Liver (tissue), 10 donors: ENCODE measurements at places on chromosomes 13 and 19.

DNA sequence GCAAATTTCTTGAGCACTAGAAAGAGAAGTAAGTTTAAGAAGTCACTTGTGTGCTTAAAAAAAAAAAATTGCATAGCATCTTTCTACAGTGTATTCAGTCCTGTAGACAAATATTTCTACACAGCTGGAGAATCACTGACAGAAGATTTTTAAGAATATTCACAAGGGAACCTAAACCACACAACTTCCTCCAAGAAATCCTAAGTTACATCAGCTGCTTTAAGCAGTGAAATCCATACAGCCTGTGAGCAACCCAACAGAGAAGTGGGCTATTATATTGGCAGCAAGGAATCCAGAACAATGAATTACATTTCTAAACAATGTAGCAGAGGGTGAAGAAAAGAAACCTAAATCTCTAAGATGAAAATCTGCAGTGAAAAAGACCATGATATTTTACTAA, 1.5 kb downstream of the DOCK9 start:
- DNase-seq: no peak

- DNase-seq: no peak
Observed at GRCh38 chr19:31955884-31956283, 389.5 kb upstream of the ZNF507 start.

DNA sequence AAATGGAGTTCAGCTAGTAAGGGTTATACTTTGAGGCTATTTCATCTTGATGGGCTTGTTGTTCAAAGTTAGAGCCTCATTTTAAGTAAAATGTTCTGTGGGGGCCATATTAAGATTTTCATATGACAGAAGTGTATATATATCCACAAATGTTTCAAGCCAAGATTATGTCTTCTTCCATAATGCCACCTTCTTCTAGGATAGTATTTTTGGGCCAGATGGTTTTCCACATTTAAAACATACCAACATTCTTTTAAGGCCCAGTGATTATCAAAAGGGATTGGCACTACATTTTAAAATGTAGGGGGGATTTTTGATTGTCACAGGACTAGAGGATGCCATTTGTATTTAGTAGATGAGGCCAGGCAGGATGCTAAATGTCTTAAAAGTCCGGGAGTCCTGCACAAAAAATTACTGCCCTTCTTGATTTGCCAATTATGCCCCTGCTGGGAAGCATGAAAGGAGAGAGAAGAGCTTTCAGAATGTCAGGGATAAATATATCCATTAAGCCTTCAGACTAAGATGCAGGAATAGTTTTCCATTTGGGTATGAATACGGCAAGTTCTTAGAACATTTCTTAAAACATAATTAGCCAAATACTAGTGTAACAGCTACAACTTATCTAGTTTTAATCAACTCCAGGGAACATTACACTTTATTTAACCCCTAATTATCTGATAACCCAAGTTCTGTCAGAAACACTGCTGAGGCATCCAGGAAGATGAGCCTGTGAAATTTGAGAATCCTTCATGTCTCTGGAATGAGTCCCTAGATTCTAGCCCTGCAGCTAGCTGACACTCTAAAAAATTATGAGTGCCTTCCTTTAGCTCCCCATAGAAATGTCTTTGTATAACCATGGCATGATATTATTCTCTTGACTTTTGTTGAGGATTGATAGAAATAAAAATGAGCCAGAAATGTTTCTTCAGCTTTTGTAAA, 34.0 kb downstream of the ITM2B start:
- DNase-seq: no peak

DNA sequence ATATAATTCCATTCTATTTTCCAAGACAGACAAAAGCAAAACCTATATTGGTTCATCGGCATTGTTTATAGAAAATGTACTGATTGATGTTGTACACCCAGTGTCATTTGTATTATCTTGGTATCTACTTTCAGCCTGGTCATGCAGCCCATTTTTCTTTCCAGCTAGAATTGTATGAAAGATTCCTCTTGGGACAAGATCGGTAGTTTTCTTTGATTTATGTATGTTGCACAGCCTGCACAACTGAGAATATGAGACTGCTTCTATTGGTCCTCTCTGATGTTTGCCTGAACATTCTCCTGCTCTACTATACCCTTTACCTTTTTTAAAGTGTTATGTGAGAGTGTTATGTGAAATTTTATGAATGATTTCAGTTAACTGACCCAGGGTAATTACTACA, 487.7 kb upstream of the PRR20A start:
- no peak for DNase-seq

DNA sequence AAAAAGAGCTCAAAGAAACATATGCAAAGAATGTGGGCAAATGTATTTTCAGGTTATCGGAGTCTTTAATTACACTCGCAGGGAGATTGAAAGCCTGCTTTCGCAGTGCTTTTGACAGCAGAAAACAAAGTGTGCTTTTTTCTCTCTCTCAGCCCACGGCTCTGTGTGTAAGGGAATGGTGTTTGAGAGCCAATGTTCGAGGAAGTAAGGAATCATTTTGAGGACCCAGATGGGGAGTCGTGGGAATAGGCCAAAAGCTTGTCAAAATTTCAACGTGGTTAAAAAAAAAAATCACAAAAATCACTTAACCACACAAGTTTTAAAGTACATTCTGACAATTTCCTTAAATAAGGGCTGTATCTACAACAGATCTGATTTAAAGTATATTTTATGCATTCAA, 197.1 kb upstream of the IRS2 start:
- DNase-seq: no peak

DNA sequence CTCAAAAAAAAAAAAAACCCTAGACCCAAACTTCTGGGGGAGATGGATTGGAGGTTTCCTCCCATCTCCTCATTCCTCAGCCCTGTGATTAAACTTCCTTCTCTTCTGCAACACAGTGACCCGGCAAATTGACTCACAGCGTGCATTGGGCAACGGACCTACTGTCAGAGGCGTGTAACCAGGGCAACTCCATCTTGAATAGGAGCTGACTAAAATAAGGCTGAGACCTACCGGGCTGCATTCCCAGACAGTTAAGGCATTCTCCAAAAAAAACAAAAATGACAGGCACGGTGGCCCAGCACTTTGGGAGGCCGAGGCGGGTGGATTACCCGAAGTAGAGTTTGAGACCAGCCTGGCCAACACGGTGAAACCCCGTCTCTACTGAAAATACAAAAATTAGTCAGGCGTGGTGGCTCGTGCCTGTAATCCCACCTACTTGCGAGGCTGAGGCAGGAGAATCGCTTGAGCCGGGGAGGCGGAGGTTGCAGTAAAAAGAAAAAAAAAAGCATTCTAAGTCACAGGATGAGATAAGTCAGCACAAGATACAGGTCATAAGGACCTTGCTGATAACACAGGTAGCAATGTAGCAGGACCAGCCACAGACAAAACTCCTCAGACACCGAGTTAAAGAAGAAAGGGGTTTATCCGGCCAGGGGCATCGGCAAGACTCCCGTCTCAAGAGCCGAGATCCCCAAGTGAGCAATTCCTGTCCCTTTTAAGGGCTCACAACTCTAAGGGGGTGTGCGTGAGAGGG, 5.4 kb upstream of the NLRP7 start:
- DNase-seq: no peak

- DNase-seq: no peak
Observed at GRCh38 chr19:941292-942132, 15.7 kb downstream of the ARID3A start.

GRCh38 chr13:93116809-93117208, 109.8 kb upstream of the GPC6 start:
- DNase-seq: no peak

- DNase-seq: no peak
Observed at GRCh38 chr13:108226184-108226583, 8.0 kb downstream of the ABHD13 start.

DNA sequence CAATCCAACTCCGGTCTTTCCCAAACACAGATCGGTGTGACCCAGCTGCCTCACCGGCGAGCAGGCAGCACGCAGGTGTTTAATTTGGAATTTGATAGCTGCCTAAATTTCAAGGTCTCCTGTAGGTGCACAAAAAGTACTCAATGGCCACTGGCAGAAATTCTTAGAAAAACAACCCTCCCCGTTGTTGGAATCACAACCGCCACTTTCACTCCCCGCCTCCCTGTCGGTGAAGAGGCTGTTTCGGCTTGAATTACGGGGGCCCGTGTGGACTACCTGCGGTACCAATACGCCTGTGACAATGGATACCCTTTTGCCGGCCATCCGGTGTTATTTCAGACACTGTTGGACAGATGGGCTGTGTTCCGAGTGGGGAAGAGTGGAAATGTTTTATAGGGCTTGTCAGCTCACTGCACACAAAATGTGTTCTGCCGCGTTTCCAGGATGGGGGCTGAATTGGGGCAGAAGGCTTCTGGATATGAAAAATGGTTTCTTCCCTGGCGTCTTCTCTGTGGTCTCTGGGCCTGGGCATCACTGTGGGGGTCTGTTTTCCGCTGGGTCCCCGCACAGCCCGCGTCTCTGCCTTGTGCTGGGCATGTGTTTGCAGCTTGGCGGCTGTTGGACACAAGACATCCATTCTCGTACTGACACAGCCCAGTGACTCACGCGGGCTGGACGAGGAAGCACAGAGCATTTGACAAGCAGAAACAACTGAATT, 45.4 kb downstream of the ZIC5 start:
- DNase-seq: no peak
